ENCODE measurements at places on chromosomes 11 and 22.

GRCh38 chr11:75518771-75519653, 6.7 kb downstream of the GDPD5 start:
- DNase-seq = no peak

- DNase-seq = no peak
These were observed 18.3 kb downstream of the AMOTL1 start for GRCh38 chr11:94786264-94787126.

DNA sequence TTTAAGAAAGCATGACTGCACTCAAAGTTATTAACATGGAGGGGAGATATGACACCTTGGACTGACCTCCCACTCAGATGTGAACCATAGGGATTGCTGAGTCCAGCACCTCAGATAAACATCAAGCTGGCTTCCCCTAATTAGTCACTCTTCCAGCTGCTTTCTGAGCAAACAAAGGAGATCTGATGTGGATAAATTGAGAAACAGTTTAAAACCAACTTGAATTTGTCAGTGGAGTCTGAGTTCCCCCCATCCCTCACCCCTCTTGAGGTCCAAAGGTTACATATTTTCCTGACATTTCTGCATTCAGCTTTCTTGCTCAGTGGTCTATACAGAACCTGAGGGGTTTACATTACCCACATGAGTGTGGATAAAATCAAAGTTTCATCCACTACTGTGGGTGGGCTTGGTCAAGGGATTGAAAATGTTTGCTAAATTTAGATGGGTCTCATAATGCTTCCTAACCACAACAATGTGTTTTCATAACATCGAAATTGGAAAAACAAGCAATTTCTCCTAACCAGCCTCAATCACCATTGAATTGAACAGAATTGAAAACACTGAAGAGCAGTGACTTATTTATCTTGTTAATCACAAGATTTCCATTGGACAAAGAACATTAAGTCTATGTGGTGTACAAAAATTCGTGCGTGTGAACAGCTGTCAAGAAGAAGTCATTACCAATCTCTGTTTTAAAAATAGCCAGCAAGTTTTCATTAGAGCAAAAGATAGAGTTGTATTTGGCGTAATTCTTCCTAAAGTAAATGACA, 292.3 kb downstream of the METTL15 start:
- DNase-seq = peak; percentile 94

- DNase-seq = no peak
These were observed 1414.1 kb downstream of the LRRC4C start for GRCh38 chr11:40045312-40045711.

DNA sequence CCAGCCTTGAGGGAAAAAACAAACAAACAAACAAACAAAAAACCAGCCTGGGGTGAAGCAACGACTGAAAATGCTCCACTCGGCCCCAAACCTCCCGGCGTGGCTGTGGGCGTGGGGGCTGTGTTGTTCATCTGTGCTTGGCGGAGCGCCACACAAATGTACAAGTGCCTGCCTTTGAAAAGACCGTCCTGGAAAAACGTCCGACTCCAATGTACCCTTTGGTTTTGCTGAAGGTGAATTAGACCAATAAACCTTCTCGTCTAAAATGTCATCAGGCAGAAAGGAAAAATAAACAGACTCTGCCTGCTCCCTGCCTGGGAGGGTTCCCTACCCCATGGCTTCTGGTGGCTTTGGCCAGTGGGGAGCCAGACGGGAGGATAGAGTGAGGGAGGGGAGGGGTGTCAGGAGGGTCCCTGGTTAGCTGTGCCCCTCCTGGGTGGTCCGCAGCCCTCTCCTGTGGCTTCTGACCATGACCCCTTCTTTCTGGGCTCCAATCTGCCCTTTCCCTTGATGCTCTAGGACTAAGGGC, 93.9 kb downstream of the TRMU start:
- no peak for DNase-seq

DNA sequence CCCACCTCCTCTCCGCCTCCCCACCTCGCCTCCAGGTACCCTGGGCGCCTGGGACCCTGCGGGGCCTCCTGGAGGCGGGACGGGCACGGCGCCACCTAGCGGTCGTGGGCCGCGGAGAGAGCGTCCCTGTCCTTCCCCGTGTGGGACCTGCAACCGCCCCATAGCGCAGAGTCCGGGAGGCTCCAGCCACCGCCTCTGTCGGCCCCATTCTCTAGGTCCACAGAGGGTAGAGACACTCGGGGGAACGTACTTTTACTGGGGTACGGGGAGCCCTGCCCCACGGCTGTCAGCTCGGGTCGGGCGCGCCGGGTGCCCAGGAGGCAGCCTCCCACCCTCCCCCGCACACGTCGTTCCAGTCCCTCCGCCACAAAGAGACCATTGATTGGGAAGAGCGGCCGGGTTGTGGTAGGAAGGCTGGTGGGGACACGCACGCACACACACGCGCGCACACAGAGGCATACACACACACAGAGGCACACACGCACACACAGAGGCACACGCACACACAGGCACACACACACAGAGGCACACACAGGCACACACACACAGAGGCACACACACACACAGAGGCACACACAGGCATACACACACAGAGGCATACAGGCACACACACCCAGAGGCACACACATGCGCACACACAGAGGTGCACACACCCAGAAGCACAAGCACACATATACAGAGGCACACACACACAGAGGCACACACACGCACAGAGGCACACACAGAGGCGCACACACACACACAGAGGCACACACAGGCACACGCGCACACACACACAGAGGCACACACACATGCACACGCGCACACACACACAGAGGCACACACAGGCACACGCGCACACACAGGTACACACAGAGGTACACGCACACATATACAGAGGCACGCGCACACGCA, 12.6 kb upstream of the NECTIN1 start:
- no peak for DNase-seq

DNA sequence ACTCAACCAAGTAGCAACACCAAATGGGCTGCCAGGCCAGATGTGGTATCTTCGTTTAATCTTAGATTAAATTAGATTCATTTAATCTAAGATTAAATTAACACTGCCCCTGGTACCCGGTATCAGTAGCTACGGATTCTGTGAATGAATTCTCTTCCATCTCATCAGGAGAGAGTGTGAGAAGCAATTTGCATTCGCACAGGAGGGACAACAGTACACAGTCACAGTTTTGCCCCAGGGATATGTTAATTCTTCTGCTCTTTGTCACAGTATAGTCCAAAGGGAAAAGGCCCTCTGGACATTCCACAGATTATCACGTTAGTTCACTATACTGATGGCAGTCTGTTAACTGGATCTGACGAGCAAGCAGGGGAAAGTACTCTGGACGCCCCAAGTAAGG, 22.9 kb downstream of the ASCL2 start:
- no peak for DNase-seq

DNA sequence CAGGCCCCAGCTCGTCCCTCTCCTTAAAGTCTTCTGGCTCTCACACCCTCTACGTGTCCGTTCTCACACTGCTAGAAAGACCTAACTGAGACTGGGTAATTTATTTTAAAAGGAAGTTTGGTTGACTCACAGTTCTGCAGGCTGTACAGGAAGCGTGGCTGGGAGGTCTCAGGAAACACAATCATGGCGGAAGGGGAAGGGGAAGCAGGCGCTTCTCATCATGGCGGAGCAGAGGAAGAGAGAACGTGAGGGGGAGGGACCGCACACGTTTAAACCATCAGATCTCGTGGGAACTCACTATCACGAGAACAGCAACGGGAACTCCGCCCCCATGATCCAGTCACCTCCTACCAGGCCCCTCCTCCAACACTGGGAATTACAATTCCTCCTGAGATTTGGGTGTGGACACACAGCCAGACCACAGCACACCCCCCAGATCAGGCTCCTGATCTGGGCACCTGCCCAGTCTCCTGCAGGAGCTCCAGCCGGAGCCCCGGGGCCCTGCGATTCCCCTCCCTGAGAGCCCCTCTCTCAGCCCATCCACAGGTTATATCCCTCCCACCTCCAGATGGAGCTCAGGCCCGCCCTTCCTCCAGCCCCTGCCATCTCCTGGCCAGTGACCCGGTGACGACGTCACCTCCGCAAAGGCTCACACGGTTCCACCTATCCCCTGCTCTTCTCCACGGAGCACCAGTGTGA, 170.2 kb downstream of the BRD1 start:
- no peak for DNase-seq

DNA sequence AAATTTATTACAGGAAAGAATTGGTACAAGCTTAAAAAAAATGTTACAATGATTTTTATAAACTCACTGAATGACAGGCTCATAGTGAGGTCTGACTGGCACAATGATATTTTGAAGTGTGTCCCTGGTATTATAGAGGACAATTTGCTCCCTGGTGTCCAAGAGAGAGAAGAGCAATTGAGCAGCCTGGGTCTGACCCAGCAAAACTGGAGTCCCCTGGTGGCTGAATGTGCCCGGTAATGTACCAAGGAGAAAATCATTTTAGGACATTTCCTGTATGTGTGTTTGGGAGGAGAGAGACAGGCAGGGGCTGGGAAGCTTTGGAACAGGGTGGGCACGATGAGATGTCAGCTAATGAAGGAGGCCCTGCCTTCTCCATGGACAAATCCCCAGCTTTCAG, 125.3 kb downstream of the APOL5 start:
- no peak for DNase-seq

DNA sequence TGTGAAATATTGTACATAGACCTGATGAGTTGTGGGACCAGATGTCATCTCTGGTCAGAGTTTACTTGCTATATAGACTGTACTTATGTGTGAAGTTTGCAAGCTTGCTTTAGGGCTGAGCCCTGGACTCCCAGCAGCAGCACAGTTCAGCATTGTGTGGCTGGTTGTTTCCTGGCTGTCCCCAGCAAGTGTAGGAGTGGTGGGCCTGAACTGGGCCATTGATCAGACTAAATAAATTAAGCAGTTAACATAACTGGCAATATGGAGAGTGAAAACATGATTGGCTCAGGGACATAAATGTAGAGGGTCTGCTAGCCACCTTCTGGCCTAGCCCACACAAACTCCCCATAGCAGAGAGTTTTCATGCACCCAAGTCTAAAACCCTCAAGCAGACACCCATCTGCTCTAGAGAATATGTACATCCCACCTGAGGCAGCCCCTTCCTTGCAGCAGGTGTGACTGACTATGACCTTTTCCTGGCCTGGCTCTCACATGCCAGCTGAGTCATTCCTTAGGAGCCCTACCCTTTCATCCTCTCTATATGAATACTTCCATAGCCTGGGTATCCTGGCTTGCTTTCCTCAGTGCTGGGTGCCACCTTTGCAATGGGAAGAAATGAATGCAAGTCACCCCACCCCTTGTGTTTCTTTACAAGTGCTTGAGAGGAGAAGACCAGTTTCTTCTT, 12.3 kb downstream of the PIK3IP1 start:
- no peak for DNase-seq

- no peak for DNase-seq
These were observed 38.5 kb downstream of the GAB2 start for GRCh38 chr11:78379039-78379670.

DNA sequence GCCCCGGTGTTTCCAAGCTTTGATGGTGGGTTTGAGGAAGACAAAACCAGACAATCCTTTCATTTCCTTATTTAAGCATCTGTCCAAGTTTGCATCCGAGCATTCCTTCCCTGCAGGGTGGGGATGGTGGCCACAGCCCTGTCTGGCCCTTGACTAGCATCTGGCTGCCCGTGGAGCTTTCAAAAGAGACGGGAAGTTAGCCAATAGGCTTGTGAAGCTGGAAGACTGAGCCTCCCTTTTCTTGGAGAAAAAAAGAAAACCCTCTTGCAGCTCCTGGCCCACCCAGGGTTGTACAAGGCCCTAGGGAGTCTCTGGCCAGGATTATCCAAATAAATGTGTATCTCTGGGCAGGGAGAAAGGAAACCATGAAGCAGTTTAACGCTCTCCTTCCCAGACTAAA, 60.6 kb downstream of the MICAL2 start:
- DNase-seq = no peak

DNA sequence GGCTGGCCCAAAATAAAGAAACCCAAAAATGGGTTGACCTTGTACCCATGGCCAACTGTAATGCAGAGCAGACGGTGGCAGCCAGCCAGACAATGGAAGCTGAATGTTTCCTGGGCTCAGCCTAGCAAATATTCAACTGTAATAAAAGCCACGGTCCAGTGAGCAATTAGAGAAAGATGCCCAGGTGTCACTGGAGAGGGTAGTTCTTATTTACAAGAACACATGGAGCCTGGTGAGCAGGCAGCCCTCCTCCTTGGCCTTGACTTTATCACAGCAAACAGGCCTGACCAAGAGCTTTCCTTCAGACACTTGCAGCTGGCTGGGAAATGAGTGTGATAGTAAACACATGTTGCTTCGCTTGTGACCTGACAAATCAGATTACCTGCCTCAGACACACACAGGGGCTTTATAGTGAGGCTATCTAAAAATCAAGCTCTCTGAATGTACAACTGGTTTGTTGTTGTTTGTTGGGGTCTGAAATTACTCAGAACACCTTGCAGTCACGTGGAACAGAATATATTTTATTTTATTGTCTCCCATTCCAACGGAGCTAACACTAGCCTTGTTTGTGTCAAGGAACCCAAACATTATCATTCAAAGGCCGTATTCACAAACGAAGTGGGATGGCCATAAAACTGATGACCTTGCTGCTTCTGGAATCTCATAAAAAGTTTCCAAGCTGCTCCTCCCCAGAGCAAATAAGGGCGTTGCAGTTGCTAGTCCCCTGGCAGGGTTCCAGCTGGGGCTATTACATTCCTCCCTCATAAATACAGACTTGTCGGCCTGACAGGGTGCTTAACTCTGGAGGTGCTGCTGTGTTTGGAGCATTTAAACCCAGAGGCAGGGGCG, 161.1 kb downstream of the BBOX1 start:
- DNase-seq = peak; percentile 92

DNA sequence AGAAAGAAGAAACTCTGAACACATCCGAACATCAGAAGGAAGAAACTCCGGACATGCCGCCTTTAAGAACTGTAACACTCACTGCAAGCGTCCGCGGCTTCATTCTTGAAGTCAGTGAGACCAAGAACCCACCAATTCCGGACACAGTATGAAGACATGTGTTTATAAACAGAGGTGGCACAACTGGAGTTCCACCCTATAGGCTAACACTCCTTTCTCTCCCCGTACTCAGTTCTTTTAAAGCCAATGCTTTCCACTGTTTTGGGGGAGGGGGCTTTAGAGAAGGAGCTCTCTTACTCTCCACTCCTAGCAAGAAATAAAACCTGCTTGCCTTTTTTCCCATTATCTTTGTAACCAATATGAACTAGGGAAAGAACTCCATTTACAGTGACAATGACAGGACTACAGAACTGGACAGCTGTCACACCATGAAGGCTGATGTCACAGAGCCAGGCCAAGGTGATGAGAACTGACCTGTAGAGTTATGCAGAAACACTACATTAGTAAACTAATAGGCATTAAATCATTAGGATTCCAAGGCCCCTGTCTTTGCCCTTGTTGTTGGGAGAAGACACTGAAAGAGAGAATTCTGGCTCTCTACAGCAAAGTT, 733 bp downstream of the TRIM5 start:
- no peak for DNase-seq

DNA sequence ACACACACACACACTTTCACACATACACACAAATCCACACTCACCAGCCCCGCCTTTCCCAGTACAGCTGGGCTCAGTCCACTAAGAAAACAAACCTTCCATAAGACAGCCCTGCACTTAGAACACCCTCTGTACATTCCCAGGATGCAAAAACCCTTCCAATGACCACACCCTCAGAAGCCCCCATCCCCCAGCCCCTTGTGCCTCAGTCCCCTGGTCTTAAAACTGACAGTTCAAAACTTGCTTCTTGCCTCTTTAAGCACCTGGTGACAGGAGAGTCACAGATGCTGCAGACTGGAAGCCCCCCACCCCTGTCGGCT, 23.0 kb downstream of the APLNR start:
- DNase-seq = no peak

- DNase-seq = no peak
These were observed 23.9 kb downstream of the DKK3 start for GRCh38 chr11:11984563-11984962.

All from retinal pigment epithelial cell (primary cell).